ENCODE measurements at places on chromosomes 3 and 15.
A peak's percentile ranks its signal among the peaks of the same experiment; 100 is the strongest.

DNA sequence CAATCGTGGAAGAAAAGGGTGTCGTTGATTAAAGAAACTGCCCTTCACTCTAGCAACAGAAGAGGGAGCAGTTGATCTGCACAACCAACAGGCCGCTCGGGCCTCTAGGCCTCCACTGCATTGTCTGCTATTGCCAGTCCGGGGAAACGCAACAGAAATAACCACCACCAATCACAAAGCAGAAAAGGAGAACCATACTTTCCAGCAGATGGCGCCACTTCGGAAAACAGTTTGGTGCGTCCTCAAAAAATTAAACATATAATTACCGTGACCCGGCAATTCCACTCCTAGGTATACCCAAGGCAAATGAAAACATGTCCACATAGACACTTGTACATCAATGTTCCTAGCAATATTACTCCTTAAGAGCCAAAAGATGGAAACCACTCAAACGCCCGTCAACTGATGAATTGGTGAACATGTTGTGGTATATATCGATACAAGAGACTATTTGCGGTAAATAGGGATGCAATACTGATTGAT lies 154.1 kb downstream of the TJP1 start:
- peak; percentile 23 for DNase-seq

DNA sequence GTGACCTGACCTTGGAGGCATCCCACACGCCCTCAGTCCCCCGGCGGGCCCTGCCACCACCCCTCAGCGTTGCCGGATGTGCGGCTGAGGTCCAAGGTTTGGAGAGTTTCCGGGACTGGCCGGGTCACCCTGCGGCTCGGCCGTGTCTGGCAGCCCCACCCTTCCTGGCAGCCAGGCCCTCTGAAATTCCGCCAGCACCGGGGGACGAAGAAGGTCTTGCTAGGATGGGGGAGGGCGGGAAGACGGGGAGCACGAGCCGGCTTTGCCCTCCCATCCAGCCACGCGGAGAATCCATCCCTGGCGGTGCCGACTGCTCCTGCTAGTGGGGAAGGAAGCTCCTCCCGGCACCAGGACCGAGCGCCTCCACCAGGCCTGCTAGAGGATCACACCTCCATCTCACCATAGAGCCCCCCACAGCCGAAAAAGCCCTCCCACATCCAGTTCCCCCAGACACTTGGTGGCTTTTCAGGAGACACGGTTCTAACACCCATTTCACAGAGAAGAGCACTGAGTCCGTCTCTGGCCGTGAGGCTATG lies 81.5 kb downstream of the CPN2 start:
- DNase-seq: peak; percentile 62

DNA sequence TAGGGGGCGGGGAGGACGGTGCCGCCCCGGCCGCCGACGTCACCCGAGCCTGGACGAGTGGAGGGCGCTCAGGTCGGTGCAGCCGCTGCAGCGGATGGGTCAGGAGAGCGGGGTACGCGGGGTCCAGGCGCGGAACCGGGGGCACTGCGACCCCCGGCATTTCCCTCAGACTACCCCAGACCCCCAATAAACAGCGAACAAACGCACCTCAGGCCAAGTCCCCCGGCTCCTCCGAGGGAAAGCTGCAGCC lies 78.9 kb downstream of the IQSEC1 start:
- DNase-seq: no peak

DNA sequence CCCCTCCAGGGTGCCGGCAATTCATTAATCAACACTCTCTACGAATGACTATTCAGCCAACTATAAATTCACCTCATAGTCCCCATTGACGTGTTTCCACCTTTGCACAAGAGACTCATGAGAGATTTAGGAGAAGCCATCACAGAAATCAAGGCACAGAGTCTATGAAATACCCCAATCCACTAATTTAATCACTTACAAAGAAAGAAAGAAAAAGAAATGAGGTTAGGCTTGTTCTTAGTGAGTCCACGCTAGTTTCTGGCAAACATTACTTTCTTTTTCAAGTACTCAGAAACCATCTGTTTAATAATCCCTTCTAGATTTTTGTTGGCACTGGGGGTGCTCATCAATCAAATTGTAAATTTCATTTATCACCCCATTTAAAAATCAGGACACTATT lies 125.2 kb upstream of the ADPGK start:
- no peak for DNase-seq

- DNase-seq: no peak
These were observed 71.3 kb downstream of the CMTM8 start for GRCh38 chr3:32309654-32310242.

DNA sequence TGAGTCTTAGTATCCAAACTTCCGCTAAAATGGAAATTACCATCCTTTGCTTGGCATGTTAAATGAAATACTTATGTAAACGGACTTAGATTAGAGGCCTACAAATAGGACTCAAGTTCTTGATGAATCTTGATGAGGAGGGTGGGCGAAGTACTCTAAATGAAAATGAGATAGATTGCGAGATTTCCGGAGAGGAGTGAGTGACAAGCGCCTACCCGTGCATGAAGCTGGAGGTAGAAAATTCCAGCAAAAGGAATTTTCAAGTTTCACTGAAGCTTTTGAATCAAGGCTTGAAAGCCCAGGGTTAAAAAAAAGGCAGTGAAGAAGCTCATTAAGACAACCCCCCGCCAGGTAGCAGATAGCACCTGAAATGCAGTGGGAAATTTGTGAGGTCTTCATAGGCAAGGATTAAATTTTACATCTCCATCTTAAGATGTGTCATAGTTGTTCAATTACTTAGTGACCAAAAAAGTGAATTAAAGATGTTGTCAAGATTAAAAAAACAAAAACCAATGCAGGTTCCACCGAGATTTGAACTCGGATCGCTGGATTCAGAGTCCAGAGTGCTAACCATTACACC lies 655 bp upstream of the RAB11A start:
- no peak for DNase-seq

- DNase-seq: no peak
These were observed 99.8 kb downstream of the NSUN3 start for GRCh38 chr3:94162700-94163099.

- DNase-seq: peak; percentile 79
These were observed at the start of gene PSMD6 for GRCh38 chr3:64023187-64023860. Gene PSMD6 (minus strand): TSS chr3:64023494. CDS start chr3:64023419, 75 bp downstream.

GRCh38 chr15:47669221-47669620 lies 48.1 kb upstream of the SEMA6D start:
- no peak for DNase-seq

GRCh38 chr3:36447061-36447460 lies 66.8 kb downstream of the STAC start:
- no peak for DNase-seq

- no peak for DNase-seq
These were observed 51.5 kb upstream of the COL6A6 start for GRCh38 chr3:130465521-130465920.

- no peak for DNase-seq
These were observed 144.2 kb upstream of the SOX2 start for GRCh38 chr3:181567311-181568075.

DNA sequence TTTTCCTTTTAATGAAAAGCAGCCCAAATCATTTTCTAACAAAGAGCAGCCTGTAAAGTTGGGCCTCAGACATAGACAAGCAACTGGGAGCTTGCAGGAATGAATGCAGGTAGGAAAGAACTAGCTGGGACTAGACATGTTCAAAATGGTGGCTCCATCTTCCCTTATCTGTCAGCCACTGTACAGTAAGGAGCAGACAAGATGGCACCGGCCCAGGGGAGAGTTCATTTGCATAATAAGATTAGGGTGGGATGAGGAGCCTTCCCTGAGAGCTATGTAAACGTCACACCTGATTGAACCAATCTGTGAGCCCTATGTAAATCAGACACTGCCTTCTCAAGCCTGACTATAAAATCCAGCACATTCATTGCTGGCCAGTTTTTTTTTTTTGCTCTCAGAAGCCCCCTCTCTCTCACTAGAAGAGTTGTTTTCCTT lies 59.7 kb upstream of the GK5 start:
- DNase-seq: no peak

GRCh38 chr3:168165390-168166269 lies 69.9 kb upstream of the GOLIM4 start:
- DNase-seq: peak; percentile 85

- no peak for DNase-seq
These were observed 158.3 kb upstream of the CGNL1 start for GRCh38 chr15:57217778-57218598.

DNA sequence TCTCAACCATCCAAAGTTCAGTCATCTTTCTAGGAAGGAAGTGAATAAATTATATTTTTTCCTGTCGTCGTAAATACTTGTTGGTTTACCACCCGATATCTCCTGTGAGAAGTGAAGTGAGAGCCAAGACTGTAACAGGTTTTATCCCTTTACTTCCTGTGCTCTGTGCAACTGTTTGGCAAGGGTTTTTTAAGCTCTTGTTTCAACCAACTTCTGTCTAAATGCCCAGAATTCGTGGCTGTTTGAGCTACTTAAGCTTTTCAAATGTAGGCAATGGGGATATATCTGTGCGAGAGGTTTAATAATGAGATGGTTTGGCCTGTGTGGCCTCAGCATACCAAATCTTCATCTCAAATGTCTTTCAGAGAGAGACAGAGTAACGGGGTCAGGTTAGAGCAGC lies 134.7 kb downstream of the LRTM1 start:
- no peak for DNase-seq
